ENCODE measurements at places on chromosomes 11 and 22. TPM values are rescaled to one million over a fixed set of nuclear protein-coding genes. Genes with fewer than 3 reads are reported as not detected.
A peak's percentile ranks its signal among the peaks of the same experiment; 100 is the strongest.

DNA sequence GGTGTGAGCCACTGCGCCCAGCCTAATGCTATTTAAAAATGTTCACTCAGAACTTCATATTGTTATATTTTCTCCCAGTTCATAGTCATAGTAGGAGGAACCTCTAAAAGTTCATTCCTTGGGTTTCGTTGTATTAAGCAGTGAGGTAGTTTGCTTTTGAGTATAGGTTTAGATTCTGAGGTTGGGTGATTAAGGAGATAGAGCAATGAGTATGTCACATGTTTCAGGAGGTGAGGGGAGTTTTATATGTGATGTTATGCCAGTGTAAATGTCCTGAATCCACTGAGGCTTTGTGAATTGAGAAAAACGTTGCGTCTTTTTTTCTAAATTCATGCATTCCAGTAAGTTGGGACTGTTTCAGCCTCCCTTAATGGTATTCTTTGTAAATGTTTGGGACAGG lies 4.2 kb downstream of the UBE2L3 start:
- no peak for DNase-seq

- no peak for DNase-seq
Measured at GRCh38 chr11:109015283-109015682, 350.4 kb downstream of the DDX10 start.

GRCh38 chr22:45157907-45158306 lies 5.8 kb upstream of the NUP50 start:
- no peak for DNase-seq

The PICK1 gene
- 28.1 TPM for polyA plus RNA-seq

The SNX32 gene
- polyA plus RNA-seq: 1.6 TPM

DNA sequence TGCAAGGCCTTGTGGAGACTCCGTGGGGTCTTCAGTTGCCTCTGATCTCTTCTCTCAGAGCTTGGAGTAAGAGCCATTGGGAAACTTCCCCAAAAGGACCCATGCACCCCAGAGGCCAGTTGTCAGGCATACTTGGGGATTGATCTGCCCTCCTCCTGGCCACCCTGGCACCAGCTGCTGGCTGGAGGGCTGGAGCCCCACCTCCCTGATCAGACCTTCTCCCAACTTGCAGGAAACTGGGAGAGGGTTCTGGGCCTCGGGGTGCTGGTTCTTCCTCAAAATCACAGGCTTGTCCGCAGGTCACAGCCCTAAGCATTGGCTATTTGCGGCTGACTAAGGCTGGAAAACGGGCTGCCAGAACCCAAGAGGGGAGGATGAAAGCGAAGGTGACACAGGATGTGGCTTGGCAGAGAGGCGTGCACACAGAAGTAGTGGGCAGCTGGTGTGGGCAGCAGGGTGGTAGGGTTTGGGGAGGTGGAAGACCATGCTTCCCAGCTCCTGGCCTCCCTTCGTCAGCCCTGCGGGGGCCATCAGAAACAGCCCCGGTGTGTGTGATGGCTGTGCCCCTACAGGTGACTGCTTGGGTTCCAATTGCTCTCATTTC lies 1.3 kb upstream of the DGKZ start:
- DNase-seq: no peak

DNA sequence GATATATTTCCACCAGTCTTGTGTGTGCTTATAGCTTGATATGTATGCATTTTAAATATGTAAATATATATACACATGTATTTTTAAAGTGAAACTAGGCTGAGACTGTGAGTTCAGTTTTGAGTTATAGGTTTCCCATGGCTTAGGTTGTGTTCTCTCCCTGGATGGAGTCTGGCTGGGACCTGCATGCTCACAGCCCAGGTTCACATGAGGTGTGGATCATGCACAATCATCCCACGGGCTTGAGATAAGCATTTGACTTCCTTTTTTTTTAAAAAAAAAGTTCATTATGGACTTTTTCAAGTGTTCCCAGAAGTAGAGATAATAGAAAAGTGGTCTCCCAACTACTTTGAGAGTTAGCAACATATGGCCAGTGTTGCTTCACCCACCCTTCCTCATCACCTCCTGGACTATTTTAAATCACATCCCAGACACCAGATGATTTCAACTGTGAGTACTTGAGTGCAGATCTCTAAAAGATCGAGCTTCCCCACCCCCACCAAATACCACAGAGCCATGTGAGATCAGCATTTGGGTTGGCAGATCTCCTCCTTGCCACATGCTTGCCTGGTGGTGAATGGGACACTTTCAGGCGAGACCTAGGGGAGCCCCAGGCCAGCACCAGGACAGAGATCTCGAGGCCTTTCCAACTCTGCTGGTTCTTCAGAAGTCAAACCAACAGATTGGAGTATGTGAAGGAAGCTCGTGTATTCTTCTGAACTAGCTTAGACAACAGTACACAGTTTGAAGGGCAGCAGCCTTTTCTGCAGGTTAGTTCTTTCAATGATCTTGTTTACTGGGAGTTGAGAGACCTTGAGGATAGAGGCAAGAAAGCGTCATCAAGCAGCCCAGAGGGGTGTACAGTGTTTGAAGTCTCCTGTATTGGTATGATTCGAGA lies 15.9 kb downstream of the MED15 start:
- DNase-seq: no peak

DNA sequence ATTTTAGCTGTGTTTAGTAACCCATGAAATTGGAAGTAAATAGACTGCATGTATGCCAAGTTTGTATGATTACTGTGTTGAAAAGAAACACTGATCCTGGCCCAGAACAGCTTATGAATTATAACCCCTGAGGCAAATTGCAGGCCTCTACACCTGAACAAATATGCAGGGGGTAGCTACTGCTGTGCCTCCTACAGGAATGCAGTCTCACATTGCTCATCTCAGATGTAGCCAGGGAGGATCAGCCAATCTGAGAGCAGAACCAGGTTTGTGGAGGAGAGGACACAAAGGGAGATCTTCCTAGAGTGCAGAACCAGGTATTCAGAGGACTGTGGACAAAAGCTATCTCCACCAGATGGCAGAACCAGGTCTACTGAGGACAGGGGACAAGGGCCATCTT lies 442.2 kb upstream of the DDI1 start:
- DNase-seq: no peak

- DNase-seq: no peak
Measured at GRCh38 chr11:74849525-74850391, 99.1 kb downstream of the XRRA1 start.

DNA sequence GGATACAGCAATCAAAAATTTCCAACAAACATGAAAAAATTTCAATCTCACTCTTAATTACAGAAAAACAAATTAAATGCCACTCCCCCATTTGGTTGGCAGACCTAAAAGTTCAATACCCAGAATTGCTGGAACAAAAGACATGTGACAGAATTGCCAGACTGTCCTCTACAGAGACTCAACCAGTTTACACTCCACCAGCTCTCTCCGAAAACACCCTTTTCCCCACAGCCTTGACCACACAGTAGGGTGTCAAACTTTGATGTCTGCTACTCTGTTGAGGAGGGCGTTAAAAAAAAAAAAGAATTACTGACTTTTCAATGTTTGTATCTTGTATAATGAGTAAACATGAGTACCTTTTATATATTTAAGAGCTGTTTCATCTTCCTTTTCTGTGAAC lies 44.7 kb upstream of the YPEL1 start:
- no peak for DNase-seq

The C11orf52 gene
- polyA plus RNA-seq: 12.8 TPM

GRCh38 chr11:111765984-111766833 lies at the start of gene PPP2R1B:
PPP2R1B (minus strand) TSS chr11:111766389; CDS start chr11:111766361, 28 bp downstream.
- DNase-seq: peak; percentile 82

- no peak for DNase-seq
Measured at GRCh38 chr11:117187799-117188481, 9.4 kb downstream of the SIDT2 start.

DNA sequence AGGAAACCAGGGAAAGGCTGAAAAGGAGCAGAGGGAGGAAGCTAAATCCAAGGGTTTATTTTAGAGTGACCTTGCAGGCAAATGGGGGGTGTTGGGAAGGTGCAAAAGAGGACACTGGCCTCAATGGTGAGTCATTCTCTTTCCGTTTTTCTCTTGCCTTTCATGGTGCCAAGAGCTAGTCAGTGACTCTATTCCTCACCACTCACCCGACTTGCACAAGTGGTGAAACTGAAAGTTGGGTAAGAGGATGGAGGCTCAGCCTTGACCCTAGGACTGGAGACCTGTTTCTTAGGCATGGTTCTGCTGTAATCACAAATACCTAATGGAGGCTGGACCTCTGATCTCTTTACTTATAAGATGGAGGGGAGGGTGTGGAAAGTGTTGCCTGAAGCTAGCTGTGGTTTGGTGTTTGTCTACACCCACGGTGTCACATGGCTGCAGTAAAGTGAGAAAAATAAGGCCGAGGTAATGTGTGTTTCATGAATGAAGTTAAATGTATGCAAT lies 67.3 kb upstream of the CREB3L1 start:
- DNase-seq: no peak

- DNase-seq: peak; percentile 82
Measured at GRCh38 chr11:119728651-119729580, at the start of gene NECTIN1. NECTIN1 (minus strand) TSS chr11:119729200; CDS start chr11:119728553, 647 bp downstream.

The ANGPTL5 gene
- 0.11 TPM for polyA plus RNA-seq

The VWA5A gene
- polyA plus RNA-seq: 17.1 TPM

- no peak for DNase-seq
Measured at GRCh38 chr11:35932681-35933319, 11.1 kb upstream of the LDLRAD3 start.

GRCh38 chr22:50302564-50302963 lies 4.9 kb downstream of the PLXNB2 start:
- no peak for DNase-seq

The MS4A4E gene
- 0.65 TPM for polyA plus RNA-seq

Measured in right renal cortex interstitium (tissue), 3 donors.